Activated T-cell treated with anti-CD3 and anti-CD28 coated beads, Interleukin-2, amount 50 U/mL, for 24 hours (primary cell): ENCODE measurements at places on chromosomes 7 and 10.
A peak's percentile ranks its signal among the peaks of the same experiment; 100 is the strongest.

DNA sequence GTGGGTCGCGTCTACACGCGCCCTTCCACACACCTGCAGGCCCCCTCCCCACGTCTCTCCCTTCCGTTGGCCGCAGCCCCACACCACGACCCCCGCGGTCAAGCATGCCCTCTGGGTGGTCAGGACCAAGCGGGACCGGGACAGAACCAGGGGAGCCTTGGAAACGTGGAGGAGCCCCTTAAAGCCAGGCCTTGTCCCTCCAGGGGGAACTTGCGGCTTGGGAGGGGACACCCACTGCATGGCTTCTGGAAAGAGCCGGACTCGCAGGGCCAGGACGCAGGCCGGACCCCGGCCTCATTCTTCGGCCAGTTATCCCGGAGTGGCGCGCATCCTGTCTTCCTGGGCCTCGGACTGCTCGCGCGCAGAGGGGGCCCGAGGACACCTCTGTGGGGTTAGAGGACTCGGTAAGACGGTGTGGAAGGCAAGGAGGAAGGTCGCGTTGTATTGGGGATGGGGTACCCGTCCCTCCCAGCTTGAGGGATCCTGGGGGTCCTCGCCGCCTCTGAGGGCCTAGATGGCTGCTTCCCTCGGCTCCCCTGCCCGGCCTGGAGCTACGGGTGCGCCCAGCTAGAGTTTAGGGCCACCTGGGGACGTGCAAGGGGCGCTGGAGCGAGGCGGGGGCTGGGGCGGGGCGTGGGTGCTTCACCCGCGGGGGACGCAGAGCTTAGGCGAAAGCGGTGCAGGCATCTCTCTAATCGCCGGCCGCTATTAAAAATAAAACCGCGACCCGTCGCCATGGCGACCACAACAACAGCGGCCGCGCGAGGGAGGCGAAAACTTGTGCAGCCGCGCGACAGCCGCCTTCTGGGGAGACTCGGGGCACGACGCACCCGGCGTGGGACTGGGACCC, 1.8 kb upstream of the PDGFA start:
- DNase-seq = peak; percentile 46

DNA sequence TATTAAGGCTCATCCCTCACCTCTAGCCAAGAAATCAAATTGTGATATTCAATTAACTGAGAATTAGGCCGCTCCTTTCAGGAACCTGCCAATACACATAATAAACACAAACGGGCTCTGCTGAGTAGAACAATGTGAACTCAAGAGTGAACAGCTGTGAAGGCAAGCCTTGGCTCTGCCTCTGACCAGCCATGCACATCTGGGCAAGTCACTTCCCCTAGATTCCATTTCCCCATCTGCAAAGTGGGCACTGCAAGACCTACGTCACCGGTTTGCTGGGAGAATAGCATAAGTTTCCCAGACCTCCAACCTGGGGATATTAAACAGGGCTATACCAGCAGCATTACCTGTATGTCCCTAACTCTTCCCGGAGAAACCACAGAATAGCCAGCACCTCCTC, 355.2 kb downstream of the TNS3 start:
- DNase-seq = no peak

DNA sequence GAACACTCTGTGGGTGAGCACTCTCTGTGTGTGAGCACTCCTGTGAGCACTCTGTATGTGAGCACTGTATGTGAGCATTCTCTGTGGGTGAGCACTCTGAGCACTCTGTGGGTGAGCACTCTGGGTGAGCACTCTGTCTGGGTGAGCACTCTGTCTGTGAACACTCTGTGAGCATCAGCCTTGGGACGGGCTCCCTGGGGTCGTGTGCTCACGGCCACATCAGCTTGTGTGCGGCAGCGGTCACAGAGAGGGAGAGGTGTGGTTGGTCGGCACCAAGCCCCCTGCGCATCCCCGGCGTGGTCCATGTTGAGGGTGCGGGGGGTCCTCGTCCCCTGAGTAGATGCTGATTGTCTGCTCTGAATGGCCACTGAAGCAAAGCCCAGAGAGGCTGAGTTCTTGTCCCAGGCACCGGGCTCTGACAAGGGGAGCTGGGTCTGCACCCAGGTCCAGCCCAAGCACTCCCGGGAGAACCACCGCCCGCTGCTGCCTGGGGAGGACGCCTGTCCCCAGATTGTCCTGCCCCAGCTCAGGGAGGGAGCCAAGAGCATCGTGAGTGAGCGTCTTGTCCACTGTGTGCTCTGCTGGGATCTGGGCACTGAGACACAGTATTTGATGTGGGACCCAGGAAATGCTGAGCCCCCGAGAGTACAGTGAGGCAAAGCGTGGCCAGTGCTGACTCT, 143.7 kb downstream of the DNAJB6 start:
- peak; percentile 16 for DNase-seq

DNA sequence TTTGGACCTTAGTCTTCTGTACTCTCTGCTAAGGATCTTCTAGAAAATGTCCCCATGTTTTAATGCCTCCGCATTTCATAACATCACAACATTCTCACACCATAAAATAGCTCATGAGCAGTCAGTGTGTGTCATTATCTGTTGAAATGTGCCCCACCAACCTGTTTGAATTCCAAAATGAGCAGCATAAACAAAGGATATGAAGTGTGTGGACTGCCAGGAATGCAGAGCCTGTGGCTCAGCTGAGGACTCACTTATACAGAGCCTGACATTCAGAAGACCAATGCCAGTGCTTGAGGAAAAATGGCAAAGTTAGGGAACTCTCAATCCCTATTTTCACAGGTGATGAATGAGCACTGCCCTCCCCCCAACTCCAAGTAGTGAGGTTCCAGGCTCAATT, 621.4 kb downstream of the POM121L12 start:
- no peak for DNase-seq

DNA sequence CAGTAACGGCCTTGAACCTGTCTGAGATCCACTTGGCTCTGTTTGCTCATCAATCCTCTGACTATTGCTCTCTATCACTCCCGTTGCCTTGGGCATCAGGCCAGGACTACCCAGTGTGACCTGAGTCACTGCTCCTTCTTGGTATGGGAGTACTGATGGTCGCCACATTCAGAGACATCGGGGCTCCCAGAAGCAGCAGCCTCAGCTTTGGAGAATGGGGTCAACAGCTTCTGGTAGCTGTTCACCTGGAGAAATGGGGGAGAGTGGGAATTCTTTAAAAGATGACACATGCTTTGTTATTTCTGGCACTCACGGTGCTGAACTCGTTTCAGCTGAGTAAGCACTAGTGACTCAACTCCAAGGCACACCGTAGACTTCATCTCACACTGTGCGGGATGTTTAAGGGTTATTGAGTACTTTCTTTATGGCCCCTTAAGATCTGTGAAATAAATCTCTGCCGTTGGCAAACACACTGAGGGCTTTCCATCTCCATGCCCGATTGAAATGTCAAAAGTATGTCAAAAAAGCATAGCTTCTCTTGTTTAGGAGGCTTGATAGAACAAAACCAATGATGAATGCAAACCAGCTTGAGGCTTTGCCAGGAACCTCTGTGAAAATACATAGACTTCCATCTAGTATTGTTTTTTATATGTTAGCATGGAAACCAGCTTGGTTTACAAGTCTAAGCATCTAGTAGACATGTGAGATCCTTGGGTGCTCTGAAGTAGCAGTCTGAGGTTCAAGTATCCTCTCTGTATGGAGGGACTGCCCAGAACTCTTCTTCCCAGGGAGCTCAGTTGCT, 333.1 kb downstream of the CXCL12 start:
- DNase-seq = no peak

DNA sequence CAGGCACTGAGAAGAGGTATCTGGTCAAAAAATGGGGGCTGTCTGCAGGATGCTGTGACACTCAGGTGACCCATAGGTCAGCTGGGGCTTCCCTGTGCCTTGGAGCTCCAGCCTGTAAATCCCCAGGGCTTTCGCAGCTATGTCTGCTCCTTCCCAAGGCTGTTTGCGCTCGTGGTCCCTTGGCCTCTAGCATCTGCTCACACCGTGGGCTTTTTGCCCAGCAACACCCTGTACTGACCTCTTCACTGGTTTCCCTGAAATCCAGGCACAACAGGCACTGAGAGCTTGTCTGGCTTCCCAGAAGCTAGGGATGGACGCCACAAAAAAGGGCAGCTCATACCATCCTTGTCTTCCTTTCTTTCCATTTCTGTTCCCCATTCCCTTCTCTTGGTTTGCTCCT, 280.3 kb upstream of the HABP2 start:
- no peak for DNase-seq

DNA sequence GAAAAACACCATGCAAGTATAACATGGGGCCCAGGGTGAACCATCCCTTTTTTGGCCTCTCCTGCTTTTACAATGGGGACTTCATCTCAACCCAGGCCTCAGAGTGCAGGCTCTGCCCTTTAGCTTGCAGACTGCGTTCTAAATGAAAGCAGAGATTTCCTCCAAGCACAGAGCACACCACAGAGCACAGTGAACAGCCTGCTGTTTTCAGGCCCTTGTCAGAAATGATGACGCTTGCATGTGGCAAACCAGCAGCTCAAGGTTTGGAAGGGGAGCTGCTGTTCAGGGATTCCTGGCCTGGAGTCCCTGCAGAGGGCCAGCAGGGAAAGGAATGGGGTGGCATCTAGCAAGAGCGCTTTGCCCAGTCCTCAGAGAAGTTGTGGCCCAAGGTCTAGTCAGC, 167.3 kb upstream of the CDCA7L start:
- no peak for DNase-seq

DNA sequence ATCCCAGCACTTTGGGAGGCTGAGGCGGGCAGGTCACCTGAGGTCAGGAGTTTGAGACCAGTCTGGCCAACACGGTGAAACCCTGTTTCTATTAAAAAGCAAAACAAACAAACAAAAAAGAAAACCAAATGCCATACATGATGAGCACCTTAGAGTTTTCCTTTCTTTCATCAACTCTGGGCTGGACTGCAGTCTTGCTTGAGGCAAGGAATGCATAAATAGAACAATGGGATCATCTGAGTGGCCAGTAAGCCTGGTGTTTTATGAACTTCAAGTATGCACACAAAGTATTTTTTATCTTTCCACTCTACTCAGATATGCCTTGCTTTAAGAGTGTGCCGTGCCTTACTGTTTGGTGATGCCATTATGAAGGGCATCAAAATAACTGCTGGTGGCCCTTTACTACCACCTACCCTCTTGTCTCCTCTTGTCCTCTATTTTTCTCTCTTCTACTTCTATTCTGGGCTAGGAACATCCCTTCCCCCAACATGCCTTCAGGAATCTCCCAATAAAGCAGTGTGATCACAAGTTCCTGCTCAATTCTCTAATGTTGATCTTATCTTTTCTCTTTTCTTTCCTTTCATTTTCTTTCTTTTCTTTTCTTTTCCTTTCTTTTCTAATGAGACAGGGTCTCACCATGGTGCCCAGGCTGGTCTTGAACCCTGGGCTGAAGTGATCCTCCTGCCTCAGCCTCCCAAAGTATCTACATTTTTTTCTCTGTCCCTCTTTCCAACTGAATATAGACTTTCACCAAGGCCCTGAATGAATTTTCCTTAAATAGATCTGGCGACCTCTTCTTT, 10.2 kb downstream of the SCD start:
- no peak for DNase-seq

- no peak for DNase-seq
Observed at GRCh38 chr10:49498425-49498824, 40.5 kb downstream of the ERCC6 start.

DNA sequence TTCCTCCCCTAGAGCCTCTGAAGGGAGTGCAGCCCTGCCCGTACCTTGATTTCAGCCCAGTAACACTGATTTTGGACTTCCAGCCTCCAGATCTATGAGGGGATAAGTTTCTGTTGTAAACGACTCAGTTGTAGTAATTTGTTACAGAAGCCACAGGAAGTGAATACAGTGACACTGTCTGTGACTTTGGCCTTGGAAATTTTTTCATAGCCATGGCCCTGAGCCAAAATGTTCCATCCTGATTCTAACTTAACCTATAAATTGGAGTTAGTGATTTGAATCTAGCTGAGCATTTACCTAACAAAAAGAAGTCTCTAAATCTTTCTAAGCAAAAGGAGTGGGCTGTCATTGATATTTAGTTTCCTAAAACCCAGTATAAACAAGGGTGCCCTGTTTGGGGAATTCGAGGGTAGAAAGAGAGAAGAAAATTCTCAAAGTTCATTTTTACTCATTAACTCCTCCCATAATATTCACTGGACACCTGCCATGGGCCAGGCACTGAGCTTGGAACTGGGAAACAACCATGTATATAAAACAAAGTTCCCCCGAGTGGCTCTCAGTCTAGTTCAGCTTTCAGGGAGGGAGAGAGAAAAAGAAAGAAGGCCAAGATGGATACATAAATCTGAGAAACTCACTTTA, 162.3 kb downstream of the SKIDA1 start:
- no peak for DNase-seq

- peak; percentile 60 for DNase-seq
Observed at GRCh38 chr7:617614-618538, 98.2 kb upstream of the PDGFA start.

- DNase-seq = no peak
Observed at GRCh38 chr7:70034999-70035398, 436.7 kb downstream of the AUTS2 start.

GRCh38 chr10:118407777-118408176, 65.7 kb upstream of the FAM204A start:
- DNase-seq = no peak

- DNase-seq = peak; percentile 66
Observed at GRCh38 chr7:149624006-149624405, 126.4 kb upstream of the ZNF746 start.

DNA sequence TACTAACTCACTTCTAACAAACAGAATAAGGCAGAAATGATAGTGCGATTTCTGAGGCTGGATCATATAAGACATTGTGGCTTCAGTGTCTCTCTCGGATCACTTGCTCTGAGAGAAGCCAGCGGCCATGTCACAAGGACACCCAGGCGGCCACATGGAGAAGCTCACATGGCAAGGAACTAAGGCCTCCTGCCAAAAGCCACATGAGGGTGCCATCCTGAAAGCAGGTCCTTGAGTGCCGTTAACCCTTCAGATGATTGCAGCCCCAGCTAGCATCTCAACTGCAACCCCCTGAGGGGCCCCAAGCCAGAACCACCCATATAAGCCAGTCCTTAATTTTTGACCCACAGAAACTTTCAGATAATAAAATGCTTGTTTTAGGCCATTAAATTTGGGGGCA, 6.9 kb upstream of the VDAC2 start:
- DNase-seq = no peak

- no peak for DNase-seq
Observed at GRCh38 chr7:38171623-38172391, 6.2 kb upstream of the STARD3NL start.

DNA sequence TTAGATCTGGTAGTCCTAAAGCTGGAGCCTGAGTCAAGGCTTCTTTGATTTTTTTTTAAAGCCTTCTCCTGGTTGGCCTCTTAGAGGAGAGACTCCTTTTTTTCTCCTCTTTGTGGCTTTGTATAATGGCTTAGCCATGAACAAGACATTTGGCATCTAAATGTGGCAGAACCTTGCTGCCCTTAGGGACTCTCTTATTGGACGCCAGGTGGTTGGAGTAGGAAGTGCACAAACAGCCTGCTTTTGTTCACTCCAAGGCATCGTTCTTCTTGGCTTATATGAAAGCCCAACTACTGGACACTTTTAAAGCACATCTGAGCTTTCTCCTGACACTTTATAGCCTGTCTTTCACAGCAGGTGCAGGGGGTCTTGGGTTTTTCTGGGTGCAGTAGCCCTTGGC, 25.0 kb downstream of the ZPBP start:
- DNase-seq = no peak
